ENCODE measurements at places on chromosomes 7 and 10. TPM values are rescaled to one million over a fixed set of nuclear protein-coding genes. Genes with fewer than 3 reads are reported as not detected.

DNA sequence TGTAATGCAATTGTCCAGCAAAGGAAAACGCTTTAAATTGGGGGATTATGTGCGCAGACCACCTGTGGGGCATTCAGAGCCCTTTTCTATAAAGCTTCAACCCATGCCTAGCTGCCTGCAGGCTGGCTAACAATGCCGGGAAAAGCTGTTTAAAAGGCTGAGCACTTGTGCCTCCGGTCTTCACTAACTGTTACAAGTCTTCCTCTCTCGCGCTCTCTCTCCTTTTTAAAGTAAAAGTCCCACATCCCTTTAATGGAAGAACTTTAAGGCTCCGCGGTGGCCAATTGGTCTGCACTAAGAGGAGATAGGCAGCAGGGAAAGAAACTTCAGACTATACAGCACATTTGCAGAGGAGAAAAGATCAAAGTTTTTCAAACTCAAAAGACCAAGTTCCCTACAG is 4.6 kb downstream of the FZD8 start:
- no peak for ATAC-seq

GRCh38 chr10:95247200-95247880 is 43.5 kb downstream of the PDLIM1 start:
- ATAC-seq: no peak

- no peak for ATAC-seq
These were observed 351.9 kb downstream of the CXCL12 start for GRCh38 chr10:44033008-44033407.

DNA sequence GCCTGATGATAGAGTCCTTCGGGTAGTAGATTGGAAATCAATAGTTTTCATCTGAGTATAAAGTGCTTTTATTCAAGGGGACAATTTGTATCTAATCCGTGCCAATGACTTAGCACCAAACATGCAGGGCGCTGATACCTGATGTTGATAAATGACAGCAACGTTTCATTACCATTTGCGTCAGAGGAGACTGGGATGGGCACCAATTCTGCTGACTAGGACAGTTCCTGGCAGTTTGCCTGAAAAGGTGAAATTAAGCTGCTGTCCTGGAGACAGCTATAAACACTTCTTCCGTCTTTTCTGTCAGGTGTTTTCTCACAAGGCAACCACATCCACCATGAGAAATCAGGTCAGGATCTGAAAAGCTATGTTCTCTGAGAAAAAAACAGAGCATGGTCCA is 1136.4 kb downstream of the TYW1 start:
- ATAC-seq: no peak

GRCh38 chr10:9262770-9263169 is 1208.3 kb downstream of the GATA3 start:
- no peak for ATAC-seq

DNA sequence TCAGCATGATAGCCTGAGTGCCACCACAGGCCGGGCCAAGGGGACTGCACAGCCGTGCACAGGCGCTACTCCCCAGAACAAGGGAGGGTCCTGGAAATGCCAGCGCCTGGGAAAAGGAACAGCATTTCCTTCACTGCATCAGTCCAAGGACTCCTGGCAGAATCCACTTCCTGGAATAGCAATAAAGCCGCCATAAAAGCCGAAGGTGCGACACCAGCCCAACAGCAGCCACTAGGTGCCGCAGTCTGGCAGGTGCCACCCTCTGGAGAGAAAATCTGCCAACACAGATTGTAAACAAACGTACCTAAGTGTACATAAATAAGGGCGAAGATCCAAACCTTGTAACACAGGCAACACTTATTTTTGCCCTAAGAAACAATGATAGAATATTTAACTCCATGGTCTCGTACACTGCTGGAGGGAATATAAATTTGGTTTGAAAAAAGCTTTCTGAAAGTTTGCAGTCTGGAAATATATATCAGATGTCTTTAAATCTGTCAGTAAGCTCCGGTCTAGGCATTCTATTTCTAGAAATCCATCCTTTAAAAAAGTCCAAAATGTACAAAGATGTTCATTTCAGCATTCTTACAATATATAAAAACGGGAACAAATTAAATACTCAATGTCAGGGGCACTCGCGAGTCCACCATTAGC is 22.2 kb downstream of the VOPP1 start:
- ATAC-seq: no peak

The COX19 gene
- 13.7 TPM for total RNA-seq

The HOXA11 gene
- not detected for total RNA-seq

- no peak for ATAC-seq
These were observed 2.7 kb upstream of the IQUB start for GRCh38 chr7:123537026-123537642.

GRCh38 chr7:78642751-78643150 is 810.7 kb downstream of the MAGI2 start:
- ATAC-seq: no peak

The UNC5B gene
- total RNA-seq: not detected

The TMEM213 gene
- total RNA-seq: not detected

DNA sequence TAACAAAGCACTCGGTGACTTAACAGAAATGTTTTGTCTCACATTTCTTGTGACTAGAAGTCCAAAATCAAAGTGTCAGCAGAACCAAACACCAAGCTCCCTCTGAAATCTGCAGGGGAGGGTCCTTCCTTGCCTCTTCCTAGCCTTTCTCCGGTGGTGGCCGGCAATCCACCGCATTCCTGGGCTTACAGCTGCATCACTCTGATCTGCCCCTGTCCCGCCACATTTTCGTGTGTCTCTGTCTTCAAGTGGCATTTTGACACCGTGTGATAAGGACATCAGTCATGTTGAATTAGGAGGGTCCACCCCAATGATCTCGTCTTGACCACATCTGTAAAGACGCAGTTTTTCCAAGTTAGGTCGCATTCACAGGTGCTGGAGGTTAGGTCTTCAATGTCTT is 30.5 kb upstream of the TOMM7 start:
- no peak for ATAC-seq

The LAMB4 gene
- total RNA-seq: not detected

The PPP1R3A gene
- total RNA-seq: not detected

- ATAC-seq: no peak
These were observed 327.2 kb downstream of the MDFIC start for GRCh38 chr7:115249080-115249479.

GRCh38 chr10:48948470-48949037 is 8.9 kb upstream of the LRRC18 start:
- ATAC-seq: no peak

The IL2RA gene
- 1,348 TPM for total RNA-seq

GRCh38 chr10:20354166-20354565 is 537.9 kb downstream of the PLXDC2 start:
- ATAC-seq: no peak

- peak; percentile 100 for ATAC-seq
These were observed 134.3 kb downstream of the GRK5 start for GRCh38 chr10:119341459-119342301.

- ATAC-seq: no peak
These were observed 6.8 kb upstream of the COMMD3 start for GRCh38 chr10:22309180-22310000.

GRCh38 chr10:2019281-2019680 is 282.0 kb upstream of the ADARB2 start:
- ATAC-seq: no peak

Data from activated T-helper 17 cell treated with anti-CD3 and anti-CD28 coated beads, Interleukin-2, amount 50 U/mL, for 72 hours (primary cell).